ENCODE measurements at places on chromosomes 1 and 21.

- no peak for DNase-seq
Observed at GRCh38 chr1:230456478-230456877, 30.3 kb upstream of the PGBD5 start.

DNA sequence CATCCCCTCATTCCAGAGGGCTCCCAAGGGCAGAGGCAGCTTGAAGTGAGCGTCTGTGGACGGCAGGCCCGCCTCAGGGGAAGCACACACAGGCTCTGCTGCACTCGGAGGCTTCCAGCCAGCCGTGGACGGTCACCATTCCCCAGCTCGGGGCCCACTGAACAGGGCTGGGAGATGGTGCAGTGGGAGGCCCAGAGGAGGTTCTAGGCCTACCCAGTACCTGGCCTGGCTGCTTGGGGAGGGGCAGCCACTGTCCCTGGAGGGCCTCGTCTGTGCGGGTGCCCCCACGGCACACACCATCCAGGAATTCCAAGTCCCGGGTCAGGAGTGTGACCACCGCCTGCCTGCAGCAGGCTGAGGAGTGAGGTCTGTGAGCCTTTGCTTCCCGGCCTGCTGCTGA lies 80.4 kb downstream of the SIK1 start:
- DNase-seq = no peak

GRCh38 chr1:210024996-210025395 lies 87.0 kb downstream of the SYT14 start:
- no peak for DNase-seq

DNA sequence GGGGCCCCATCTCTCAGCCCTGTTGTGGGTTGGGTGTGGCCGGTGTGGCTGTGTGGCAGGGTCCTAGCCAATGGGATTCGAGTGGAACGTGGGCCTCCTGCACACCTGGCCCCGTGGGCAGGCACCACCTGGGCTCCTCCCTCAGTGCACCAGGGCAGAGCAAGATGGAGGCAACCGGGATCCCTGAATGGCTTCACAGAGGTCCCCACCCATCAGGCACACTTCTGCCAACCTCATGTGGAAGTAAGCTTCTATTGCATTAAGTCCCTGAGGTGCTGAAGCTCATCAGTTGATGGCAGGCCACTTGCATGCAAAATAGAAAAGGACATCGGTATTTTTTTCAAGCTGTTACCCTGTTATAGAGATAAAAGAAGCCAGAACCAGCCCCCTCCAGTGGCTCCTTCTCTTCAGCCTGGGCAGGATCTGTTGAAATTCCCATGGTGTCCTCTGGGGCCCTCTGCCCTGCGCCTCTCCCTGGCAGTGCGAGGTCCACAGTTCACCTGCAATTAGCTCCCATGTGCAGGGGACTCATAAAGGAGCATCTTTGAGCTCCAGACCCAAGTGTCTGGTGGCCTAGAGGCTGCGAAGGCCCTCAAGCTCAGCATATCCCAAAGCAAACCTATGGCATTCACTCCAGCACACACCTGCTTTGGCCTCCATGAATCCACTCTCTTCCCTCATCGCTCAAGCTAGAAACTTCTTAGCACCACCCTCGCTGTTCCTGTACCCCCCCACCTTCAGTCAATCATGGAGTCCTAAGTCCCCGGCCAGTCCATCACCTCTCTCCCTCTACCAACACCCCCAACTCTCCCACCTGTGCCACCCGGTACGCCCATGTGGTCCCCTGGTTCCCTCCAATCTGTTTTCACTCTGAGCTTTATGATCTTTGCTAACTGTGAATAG lies 2.1 kb upstream of the SLC45A1 start:
- no peak for DNase-seq

DNA sequence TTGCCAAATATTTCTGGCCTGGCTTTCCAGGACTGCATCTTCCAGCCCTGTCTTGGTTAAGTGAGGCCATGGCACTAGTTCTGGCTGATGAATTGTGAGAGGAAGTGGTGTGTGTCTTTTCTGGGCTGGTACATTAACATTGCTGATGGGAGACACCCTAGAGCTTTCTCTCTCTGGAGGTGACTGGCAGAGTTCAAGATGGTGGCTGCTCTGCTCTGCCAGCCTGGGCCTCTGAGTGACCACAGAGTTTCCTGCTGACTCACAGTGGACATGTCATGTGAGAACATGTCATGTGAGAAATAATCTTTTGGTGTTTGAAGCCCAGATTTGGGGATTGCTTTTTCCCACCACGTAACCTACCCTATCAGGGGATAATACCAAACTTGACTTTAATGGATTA lies 218.0 kb upstream of the KIAA0040 start:
- DNase-seq = no peak

DNA sequence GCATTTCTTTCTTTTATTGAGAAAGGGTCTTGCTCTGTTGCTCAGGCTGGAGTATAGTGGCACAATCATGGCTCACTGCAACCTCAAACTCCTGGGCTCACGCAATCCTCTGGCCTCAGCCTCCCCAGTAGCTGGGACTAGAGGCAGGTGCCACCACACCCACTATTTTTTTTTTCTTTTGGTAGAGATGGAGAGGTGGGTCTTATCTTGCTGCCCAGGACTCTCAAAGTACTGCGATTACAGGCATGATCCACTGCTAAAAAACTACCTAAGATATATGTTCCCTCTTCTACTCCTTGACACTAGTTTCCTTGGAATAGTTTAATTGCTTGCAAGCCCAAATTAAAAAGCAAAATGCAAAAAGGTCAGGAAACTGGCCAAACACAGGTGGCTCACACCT lies 56.9 kb upstream of the GUCA2A start:
- DNase-seq = no peak

- peak; percentile 43 for DNase-seq
Observed at GRCh38 chr1:41622859-41623732, 138.6 kb upstream of the EDN2 start.

Data from cardiac fibroblast (primary cell).